ENCODE measurements at places on chromosomes 3 and 15. TPM values are rescaled to one million over a fixed set of nuclear protein-coding genes. Genes with fewer than 3 reads are reported as not detected.

GRCh38 chr3:66439666-66440344 is 61.0 kb downstream of the LRIG1 start:
- no peak for DNase-seq

DNA sequence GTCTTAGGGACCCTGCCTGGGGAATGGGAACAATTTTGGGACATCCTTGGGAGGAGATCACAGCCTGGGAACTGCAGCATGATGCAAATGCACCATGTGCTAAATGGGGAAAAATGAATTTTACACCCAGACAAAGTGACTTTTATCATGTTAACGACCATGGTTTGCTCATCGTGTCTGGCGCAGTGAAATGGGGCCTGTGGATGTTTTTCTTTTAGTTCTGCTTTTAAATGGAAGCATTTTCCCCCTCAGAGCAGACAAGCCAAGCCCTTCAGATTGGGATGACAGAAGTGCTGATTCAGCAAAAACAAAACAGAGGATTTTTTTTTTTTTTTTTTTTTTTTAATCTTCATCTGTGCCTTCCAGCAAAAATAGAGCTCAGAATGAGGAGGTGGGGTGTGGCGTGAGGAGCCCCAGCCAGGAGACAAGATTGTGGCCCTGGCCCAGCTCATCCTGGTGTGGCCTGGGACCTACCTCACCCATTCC is 14.3 kb upstream of the CACNA2D2 start:
- DNase-seq: no peak

- no peak for DNase-seq
These were observed 28.8 kb upstream of the SHC4 start for GRCh38 chr15:48992545-48992944.

The GATM gene
- 7.2 TPM for total RNA-seq

The IL17RB gene
- 12.4 TPM for total RNA-seq

Measured in upper lobe of right lung (tissue), 1 donor.